T-helper 2 cell (primary cell): ENCODE measurements at places on chromosomes 5 and 9.

DNA sequence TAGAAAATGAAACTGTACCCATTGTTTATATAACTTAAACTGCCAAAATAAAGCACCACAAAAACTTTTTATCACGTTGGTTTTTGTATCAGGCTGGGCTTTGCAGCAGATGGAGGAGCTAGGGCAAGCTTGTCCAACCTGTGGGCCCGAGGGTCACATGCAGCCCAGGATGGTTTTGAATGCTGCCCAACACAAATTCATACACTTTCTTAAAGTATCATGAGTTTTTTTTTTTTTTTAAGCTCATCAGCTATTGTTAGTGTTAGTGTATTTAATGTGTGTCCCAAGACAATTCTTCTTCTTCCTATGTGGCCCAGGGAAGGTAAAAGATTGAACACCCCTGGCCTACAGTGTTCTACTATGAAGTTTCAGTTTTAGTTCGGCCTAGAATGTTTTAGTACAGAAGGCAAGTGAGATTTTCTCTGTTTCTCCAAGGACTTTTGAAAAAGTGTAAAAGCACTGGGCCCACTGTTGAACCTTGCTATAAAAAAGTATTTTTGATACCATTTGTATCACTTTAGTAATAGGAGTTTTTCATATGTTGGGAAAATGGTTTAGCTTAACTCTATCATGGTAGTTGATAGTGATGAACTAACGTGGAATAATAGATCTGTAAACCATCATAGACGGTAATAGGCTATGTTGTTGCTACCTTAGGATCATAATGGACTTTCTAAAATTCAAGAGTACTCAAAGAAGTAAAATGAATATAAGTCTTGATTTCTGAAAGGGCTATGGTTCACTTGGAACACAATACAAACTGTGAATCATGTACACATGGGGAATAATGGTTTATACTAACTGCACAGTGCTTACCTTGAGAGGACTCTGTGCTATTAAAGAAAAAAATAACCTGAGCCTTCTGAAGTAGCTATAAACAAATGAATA, 2.9 kb downstream of the CDKN2A start:
- no peak for DNase-seq

DNA sequence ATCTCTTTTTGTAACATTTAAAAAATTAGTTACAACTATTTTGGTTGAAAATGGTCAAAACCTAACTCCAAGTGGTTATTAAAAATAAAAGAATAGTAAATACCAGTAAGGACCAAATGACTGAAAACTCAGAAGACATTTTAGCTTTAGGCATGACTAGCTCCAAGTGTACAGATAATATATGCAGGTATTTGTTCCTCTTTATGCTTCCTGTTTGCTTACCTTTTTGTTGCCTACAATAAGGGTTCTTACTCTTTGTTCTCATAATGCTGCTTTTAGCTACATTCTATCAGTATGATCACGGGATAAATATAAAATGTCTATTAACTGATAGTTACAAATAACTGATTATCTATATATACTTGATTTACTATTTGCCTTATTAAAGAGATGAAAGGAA, 259.6 kb downstream of the CDH12 start:
- no peak for DNase-seq

DNA sequence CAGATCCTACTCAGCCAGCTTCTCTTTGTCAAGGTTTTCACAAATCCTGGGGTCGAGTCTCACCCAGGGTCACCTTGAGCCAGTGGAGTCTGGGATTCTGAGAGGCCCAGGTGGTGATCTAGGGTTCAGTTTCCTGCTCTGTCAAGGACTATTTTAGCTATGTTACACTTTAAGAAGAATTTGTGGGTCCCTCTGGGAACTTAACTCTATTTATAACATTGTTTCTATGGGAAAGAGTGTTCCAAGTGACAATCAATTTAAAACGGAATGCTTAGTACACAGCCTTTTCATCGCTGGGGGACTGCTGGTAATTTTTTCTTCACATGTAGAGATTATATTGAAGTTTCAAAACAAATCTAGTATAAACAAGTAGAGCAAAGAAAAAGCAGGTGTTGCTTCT, 26.9 kb upstream of the TMEM252 start:
- DNase-seq, result no peak

GRCh38 chr5:41776435-41776834, 93.8 kb downstream of the OXCT1 start:
- DNase-seq, result no peak

DNA sequence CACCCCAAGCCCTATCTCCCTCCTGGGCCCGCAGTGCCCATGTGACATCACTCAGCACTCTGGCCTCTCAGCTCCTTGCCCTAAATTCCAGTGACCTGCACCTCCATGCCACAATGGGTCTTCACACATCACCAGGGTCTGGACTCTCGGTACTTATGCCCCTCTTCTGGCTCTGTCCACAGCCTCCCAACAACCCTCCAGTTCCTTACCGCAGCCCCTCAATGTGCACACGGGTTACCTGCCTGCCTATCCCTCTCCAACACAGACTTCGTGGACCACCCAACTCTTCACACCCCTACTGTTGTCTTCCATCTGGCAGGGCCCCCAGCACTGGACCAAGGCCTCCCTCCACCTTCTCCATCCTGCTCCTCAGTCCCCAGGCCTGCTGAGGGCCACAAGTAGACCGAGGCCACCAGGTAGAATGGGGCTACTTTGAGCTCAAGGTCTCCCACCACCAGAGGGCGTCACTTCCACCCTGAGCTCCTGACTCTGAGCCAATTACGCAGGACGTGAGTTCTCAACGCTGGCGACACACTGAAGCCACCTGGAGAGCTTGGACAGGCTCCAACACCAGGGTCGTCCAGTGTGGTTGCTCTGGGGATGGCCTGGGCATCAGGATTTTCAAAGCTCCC, 172.1 kb downstream of the GABBR2 start:
- DNase-seq, result no peak

GRCh38 chr5:113232667-113233066, 202.1 kb downstream of the TSSK1B start:
- no peak for DNase-seq

DNA sequence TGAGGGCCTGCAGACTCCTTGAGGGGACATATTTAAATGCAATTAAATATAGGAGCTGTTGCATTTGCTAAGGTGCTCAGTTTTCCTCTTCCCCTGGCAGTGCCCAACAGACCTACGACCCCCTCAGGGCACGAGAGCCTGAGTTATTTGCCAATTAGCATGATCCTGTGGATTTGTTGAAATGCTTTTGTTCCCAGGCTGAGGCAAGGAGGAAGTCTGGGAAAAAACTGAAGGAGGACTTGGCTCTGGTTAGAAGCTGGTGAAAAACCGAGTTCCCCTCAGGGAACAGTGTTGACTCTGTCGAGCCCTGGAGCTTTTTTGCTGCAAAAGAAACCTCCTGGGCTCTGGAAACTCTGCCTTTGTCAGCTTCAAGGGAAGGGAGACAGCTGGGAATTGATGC, 103.6 kb upstream of the SHB start:
- DNase-seq, result no peak

DNA sequence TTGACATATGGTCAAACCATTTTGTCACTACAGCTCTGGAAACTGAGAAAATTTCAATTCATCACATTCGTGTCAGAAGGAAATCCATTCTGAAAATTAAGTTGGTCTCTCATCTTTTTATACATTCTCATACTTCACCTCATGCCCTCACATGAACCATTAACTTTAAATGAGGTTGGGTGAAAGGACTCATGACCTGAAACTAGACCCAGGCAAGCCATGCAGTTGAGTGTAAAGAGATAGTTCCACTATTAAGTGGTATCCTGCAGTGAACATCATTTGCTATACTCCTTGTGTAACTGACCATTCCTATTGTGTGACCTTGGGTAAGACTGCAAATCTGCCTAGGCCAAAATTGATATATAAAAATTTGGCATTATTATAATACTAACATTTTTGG, 299.6 kb upstream of the GRIN3A start:
- DNase-seq, result no peak

GRCh38 chr5:95953021-95953702, 8.5 kb downstream of the ELL2 start:
- DNase-seq, result no peak

DNA sequence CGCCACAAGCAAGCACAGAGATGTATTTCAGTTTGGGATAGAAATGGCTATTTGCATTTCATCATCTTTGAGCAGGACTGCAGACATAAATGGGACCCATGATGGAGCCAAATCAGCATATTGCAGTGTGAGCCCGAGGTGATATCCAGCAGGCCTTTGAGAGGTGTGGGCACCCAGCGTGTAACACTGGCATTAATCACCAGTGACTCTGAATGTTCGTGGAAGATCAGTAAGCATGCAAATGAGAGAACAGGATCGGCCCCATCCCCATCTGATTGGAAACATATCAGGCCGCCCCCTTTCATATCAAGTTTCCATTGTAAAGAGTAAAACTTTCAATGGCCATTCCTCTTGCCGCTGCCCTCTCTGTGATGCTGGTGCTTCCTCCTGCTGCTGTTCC, 84.0 kb downstream of the GTF3C4 start:
- no peak for DNase-seq

DNA sequence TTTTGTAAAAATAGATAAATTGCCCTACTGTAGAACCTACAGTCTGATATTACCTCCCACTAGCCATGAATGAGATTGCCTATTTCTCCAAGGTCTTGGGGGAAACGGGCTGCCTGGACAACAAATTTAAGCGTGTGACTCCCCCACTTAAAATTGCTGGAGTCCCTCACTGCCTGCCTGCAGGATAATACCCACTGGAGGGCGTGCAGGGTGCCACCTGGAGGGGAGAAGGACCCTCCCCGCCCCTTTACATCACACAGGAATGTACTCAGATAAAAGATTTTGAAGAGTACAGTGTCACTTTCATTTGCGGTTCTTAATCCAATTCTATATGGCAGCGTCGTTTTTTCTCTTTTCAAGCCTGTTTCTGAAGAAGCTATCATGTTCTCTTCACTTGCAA, 6.2 kb upstream of the TRIM7 start:
- DNase-seq, result no peak

DNA sequence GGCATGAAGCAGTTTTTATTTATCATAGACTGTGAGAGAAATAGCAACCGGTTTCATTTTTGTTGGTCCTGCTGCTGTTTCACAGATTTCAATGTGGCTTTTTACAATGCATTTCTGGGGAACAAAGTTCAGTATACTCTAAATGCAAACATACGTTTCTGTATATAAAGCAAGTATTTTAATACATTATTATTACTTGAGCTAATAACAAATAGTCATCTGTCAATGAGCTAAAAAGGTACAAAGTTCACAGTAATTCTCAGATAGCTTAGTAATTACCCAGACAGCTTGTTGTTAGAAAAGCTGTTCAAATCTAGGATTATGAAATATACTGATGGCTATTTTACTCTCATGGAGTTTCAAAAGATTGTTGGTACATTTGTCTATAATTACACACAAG, 50.8 kb downstream of the PBX3 start:
- DNase-seq, result no peak

DNA sequence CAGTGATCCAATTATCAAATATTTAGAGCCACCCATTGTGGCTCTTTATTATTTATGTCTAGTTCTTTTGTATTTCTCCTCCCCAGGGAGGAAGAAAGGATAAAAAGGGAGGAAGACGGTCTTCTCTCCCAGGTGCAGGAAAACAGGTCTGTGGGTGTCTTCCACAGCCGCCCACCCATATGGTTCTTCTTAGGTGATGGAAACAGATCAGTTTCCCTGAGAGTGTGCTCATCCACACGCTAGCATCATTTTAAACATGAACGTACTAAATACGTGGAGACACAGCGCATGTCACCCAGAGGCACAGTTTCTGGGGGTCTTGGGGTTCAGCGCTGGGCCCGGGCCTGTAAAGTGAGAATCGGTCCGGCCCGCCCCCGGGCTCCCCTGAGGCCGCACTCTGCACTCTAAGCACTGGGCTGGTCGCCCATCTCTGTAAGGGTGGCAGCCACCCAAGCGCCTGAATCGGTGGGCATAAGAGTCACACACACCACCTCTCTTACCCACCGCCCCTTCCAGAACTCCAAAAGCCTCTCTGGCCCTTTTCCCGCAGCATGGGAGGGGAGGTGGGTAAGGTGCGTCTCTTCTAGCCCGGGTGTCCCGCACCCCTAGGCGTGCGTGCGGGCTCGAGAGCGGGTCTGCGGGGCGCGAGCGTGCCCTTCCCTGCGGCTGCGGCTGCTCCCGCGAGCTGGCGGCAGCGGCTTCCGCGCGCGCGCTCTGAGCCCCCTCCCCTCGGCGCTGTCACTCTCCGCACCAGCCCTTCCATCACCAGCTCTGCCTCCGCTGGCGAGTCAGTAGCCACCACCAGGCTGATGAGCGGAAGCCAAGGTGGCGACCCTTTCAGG, 1.3 kb downstream of the PTCH1 start:
- no peak for DNase-seq

DNA sequence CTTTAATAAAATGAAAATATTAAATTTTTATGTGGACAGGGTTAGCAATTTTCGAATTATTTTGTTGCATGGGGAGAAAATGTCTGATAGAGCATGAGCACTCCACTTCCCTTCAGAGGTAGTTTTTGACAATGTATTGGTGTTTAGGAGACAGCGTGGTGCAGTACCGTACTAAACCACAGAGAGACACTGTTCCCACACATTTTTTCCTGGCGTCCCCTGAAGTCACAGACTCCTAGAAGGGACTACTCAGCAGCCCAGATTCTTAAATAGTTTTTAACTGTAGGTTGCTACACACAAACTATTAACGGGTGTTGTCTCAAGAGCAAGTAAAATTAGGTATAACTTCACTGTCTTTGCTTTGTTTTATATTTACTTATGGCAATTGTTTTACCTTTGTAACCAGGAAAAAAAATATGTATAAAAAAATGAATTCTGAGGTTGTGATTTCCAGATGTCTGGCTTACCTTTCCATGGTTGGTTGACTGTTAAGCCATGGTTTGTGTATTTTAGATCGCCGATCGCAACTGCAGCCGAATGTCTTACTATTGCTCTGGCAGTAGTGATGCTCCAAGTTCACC, 171.2 kb downstream of the DOCK8 start:
- DNase-seq, result no peak
